ENCODE measurements at places on chromosomes 2 and 18. TPM values are rescaled to one million over a fixed set of nuclear protein-coding genes. Genes with fewer than 3 reads are reported as not detected.

The REG3A gene
- not detected for total RNA-seq

DNA sequence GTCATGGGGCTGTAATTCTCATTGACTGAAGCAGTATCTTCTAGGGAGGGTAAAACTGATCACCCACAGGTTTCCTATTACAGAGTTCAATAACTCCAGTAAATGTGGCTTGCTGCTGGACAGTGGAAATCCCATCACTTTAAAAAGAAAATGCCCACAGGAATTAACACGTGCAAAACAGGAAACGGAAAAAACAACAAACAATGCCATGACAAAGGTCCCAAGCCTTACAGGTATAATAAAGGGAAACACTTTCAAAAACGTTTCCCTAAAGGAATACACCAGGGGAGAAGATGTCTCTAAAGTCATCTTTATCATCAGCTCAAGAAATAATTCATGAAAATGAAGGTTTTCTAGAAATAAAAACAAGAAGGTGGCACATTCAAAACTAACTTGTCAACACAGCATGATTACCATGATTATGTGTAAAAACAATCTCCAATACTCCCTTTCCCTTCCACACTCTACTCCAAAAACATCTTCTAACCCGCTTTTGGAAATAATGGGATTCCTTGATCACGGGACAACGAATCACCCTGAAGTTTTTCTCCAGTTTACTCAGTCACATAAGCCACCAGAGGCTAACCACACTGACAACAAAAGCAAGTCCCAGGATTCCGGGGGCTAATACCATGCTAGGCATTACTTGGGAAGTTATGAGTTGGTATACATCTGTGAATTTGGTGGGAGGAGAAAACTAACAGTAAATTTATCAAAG is 167.9 kb downstream of the TCF4 start:
- DNase-seq, result no peak

- no peak for DNase-seq
These were observed 8.9 kb downstream of the PAPOLG start for GRCh38 chr2:60764736-60765534.

The NFU1 gene
- total RNA-seq, result 70.2 TPM

DNA sequence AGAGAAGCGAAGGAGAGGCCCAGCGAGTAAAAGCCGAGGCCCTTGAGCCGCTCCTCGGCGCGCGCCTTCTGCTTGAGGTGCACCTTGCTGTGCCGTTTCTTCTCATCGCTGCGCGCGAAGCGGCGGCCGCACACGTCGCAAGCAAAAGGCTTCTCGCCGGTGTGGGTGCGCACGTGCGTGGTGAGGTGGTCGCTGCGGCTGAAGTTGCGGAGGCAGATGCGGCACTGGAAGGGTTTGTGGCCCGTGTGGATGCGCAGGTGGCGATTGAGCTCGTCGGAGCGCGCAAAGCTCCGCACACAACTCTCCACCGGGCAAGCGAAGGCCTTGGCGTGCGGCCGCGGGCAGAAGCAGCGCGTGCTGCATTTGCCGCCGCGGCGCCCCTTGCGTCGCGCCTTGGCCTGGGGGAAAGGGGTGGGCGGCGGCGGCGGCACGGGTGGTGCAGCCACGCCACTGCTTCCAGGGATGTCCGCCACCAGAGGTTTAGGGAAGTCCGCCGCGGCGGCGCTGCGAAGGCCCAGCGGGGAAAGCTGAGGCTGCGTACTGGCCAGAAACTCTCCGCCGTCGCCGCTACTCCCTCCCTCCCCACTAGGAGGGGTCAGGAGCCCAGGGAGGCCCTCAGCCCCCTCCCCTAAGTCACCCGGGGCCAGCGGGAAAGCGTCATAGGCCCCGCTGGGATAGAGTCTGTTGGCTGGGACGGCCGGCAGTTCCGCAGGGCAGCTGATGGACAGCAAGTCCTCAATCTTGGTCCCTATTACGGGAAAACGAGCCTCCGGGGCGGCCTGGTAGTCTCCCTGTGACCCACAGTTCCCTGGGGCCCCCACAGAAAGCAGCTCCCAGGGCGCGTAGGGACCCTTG is 1.7 kb downstream of the EGR4 start:
- no peak for DNase-seq

DNA sequence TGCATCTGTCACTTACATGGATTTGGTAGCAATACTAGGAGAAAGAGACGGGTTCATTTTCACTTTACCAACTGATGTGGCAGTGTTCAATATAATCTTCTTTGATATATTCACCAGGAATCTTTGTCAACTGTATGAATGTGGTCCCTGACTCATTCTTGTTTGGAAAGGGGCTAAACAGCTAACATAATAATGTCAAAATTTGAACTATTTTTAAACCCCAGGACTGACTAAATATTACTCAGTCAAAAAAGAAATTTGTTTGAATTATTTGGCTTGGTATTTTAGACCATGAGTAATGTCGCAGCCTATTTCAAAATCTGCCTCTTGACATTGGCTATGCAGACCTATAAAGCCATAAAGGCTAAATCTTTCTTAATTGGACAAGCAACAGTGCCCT is 413.7 kb upstream of the RGPD4 start:
- no peak for DNase-seq

- no peak for DNase-seq
These were observed 79.8 kb downstream of the CNTNAP5 start for GRCh38 chr2:124104914-124105313.

DNA sequence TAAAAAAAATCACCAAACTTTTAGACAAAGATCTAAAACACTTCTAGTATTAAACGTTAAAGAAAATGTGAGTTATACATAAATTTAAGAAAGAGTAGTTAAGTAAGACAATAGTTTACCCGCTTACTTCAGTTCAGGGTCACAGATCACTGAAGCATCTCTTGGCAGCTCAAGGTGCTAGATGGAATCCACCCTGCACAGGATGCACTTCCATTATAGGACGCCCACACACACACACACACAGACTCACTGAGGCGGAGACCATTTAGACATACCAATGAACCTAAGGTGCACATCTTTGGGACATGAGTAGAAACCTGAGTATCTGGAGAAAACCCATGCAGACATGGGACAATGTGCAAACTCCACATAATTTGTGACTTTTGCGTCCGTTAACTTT is 630.6 kb upstream of the ZNF804A start:
- DNase-seq, result no peak

The HRH4 gene
- 0.12 TPM for total RNA-seq

The RGPD5 gene
- 22.1 TPM for total RNA-seq

The HOXD12 gene
- not detected for total RNA-seq

- DNase-seq, result no peak
These were observed 18.6 kb downstream of the NRXN1 start for GRCh38 chr2:51013079-51013932.
